ENCODE measurements at places on chromosomes 5 and 9.

DNA sequence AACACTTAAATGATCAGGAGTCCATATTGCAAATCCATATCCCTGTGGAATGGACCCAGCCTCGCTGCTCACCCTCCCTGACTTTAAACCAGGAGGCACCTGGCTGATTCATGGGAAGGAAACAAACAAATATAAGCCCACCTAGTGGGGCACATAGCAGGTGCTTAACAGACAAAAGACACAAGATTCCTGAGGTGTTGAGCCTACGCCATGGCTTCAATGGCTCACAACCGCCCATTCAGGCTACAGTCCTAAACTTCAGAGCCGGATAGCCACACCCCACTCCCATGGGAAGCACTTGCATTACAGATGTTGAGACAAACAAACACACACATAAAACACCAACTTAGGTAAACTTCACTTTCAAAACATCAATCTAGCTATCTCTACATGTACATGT, 359.9 kb downstream of the ICE1 start:
- no peak for DNase-seq

GRCh38 chr9:99071313-99072039, 33.4 kb upstream of the TGFBR1 start:
- DNase-seq, result peak; percentile 31

DNA sequence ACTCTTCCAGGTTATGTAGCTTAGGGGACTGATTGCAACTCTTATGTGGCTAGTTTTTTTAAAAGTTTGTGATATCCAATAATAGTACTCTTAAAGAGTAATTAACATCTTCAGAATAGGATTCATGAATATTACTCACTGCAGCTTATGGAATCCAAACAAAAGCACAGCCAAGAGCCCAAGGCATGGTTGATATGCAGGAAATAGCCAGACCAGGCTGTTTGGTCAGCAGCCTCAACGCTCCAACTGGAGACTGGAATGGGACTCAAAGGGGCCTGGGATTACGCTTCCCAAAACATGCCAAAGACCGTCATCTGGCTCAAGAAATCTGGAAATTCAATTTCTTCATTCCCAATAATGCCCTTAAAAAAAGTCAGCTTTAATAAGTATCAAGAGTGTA, 268.6 kb downstream of the SEC61B start:
- DNase-seq, result no peak

- no peak for DNase-seq
Measured at GRCh38 chr9:124272979-124273378, 15.2 kb downstream of the NEK6 start.

- no peak for DNase-seq
Measured at GRCh38 chr5:122967085-122967484, 69.4 kb downstream of the PPIC start.

- no peak for DNase-seq
Measured at GRCh38 chr9:31608881-31609280, 775.6 kb upstream of the ACO1 start.

- DNase-seq, result peak; percentile 18
Measured at GRCh38 chr9:130265431-130266235, at the start of gene HMCN2. Gene HMCN2 (plus strand): TSS chr9:130265760. CDS start chr9:130265879, 119 bp downstream.

- DNase-seq, result no peak
Measured at GRCh38 chr9:7229571-7229970, 471.8 kb downstream of the KDM4C start.

GRCh38 chr5:29697785-29698414, 1495.6 kb upstream of the CDH6 start:
- DNase-seq, result peak; percentile 0

DNA sequence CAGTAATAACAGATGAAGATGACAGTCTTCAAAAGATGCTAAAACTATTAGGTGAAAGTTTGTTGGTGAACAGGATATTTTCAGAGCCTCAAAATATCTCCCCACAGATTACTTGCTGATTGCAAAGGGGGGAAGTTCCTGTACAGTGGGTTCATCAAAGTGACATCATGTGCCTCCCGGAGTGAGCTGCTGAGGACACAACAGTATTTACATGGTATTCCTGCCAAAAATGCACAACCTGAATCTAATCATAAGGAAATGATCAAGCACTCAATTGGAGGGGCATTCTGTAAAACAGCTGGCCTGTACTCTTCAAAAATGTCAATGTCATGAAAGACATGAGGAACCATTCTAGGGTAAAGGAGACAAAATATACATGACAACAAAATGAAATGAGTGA, 18.9 kb upstream of the GLIS3 start:
- DNase-seq, result no peak

DNA sequence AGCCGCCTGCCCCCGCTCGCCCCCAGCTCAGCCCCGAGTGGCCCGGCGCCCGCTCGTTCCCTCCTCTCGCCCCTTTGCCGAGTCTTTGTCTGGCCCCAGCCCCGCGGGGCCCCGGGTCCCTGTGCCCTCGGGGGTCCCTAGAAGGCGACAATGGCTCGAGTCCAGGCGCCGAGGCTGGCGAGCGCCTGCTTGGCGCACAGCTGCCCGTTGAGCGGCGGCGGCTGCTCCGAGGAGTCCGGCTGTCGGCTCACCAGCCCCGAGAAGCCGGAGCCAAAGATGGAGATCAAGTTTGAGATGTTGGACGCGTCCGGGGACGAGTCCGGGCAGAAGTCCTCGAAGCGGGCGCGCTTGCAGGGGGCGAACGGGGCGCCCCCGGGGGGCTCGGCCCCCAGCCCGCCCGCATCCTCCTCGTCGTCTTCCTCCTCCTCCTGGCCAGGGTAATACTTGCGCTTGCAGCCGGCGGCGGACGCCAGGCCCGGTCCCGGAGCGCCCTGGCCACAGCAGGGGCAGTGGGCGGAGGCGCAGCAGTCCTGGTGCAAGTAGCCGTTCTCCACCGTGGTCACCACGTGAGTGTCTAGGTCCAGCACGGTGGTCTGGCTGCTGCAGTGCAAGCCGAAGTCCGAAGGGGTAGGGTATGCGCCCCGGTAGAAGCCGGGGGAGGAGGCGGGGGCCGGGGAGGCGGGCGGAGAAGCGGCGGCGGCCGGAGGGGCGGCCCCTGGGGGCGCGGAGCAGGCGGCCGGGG, 1.2 kb downstream of the IER5L start:
- DNase-seq, result peak; percentile 56

- DNase-seq, result no peak
Measured at GRCh38 chr5:89729623-89730301, 679.8 kb downstream of the CETN3 start.

GRCh38 chr5:116209166-116209565, 124.3 kb downstream of the COMMD10 start:
- no peak for DNase-seq

GRCh38 chr5:143806579-143806978, 5.4 kb upstream of the HMHB1 start:
- peak; percentile 47 for DNase-seq

DNA sequence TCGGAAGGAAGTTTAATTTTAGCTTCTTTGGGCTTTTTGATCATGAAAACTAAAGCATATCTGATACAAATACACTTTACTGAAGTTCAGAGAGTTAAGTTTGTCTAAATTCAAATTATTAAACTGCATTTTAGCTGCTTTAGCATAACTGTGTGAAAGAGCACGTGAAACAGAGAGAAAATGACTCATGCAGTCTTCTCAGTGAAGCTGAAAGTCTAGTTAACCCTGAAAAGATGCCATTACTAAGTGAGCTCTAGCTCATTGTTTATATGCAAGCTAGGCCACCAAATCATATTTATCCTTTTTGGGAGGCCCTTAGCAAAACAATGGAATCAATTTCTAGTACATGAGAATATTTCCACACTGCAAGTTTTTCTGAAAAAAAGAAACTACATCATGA, 27.6 kb downstream of the TPD52L3 start:
- DNase-seq, result peak; percentile 54

DNA sequence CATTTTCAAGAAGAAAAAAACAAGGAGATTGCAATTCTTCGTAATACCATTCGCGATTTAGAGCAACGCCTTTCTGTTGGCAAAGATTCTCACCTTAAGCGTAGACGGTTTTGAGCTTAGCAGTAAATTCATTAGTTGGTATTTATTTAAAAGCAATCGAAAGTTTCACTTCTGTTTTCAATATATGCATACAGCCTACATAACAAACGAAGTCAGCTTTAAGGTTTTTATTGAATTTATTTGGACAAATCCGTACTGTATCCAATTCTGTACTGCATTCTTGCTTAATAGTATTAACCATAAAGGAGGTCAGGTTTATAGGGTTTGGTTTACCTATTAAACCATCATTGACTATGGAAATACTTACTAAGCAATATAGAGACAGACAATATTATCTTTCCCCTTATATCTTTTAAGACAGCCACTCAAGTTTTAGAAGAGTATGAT, 12.0 kb downstream of the SELENOP start:
- DNase-seq, result no peak

- DNase-seq, result peak; percentile 35
Measured at GRCh38 chr5:138653502-138653901, 78.3 kb upstream of the HSPA9 start.

- no peak for DNase-seq
Measured at GRCh38 chr9:123472862-123473614, 117.0 kb downstream of the CRB2 start.

- peak; percentile 91 for DNase-seq
Measured at GRCh38 chr9:77848897-77849296, 182.7 kb downstream of the GNAQ start.

GRCh38 chr9:34289159-34289558, 39.9 kb downstream of the KIF24 start:
- peak; percentile 28 for DNase-seq

DNA sequence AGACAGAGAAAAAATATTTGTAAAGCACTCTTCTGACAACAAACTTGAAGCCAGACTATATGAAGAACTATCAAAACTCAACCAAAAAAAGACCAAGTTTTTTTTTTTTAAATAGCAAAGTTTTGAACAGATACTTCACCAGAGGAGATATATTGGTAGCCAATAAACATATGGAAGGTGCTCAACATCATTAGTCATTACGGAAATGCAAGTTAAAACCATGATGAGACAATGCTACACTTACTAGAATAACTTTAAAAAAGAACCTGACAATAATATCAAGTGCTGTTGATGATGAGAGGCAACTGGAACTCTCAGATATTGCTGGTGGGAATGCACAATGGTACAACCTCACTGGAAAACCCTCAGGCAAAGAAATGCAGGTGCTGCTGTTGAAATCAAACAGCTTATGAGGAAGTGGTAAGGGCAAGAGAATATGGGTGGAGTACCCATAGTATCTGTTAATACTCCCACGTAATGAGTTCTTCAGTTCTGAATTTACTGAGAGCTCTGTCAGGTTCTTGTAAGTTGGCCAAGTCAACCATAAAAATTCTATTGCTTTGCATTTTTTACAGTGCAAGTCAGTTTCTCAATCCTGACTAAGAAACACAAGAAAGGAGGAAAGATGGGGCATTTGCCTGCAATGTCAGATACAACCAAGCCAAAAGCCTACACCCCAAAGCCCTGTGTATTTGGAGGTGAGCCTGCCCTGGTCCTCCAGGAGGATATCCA, 87.3 kb upstream of the GNAQ start:
- DNase-seq, result peak; percentile 92

DNA sequence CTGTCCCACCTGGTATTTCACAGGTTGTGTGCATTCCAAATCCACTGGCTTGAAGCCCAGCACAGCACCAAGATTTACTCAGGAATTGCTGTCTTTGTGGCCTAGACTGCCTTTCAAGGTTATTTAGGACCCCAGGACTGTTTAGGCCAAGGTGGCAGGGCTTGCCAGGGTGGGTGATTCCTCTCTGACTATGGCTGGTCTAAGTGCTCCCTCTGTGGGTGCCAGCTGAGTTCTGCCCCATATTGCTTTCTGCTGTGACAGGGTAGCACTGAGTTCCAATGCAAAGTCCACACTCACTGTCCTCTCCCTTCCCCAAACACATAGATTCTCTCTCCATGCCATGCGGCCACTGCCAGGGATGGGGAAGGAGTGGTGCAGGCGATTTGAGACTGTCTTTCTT, 318.2 kb downstream of the EFNA5 start:
- no peak for DNase-seq

DNA sequence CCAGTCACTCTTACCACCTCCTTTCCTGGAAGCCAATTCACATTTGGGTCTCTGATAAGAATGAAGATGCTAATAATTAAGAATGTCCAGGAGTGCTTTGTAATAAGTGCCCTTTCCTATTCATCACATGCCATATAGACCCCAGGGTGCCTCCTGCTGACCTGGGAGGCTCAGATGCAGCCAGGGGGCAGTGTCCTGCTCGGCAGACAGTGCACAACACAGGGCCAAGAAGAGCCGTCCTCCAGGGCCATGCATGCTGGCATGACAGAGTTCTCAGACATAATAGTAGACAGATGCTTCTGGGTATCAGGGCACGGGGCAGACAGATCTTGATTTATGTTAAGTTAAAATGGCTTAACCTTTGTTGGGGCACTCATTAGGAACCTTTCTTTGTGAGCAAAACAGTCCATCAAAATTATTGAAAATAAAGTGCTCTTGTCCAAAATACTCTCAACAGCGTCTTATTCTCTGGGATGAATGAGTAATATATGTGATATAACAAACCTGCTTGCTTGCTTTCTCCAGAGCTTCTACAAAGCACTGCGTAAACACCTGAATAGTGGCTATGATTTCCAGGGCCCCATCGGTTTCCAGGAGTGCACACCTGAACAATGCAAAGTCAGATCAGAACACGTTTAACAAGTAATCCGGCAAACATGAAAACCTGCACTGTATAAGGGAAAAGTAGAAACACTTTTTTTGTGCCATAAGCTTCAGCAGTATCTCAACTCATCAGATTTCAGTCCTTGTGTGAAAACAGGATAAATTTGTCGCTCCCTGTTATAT, 192.7 kb downstream of the FANCC start:
- no peak for DNase-seq

- DNase-seq, result peak; percentile 72
Measured at GRCh38 chr9:121271368-121272341, 3.7 kb downstream of the GSN start.

GRCh38 chr5:67166460-67167285, 29.9 kb downstream of the CD180 start:
- DNase-seq, result no peak

DNA sequence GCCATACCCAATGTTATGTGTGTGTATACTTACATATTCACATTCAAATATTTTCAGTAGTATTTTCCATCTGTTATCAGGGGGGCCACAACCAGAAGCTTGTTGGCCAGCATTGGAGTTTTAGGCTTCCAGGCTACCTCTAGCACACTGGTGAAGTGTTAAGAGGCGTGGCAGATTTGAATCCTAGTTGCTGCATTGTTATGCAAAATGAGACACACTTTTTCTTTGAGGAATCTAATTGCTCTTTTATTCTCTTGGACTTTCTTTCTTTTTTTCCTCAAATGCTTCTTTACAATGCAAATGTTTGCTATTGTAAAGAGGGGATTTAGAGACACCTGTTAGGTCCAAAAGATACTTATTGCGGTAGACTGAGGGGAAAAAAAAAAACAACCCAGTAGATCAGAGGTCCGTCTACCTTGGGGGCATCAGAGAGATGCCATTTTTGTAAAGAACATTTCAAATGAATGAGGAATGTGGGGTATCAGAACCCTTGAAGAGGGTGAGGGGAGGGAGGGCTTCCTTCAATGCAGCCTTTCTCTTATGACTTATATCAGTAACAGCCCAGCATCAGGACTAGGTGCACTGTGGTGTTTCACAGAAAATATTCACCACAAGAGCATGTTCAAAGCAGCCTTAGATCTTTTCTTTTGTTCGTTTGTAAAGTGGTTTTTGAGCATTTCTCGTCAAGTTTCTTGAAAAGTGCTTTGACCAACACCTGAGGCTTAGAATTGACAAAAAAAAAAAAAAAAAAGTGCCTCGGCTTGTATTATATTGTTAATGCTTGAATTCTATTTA, 3.8 kb downstream of the SMARCA2 start:
- no peak for DNase-seq

- peak; percentile 21 for DNase-seq
Measured at GRCh38 chr5:179217356-179217755, 127.9 kb downstream of the ADAMTS2 start.

- no peak for DNase-seq
Measured at GRCh38 chr9:37947977-37948376, 44.0 kb upstream of the SLC25A51 start.

GRCh38 chr9:22354699-22355384, 91.8 kb upstream of the DMRTA1 start:
- peak; percentile 46 for DNase-seq
